Tibial nerve (tissue), 4 donors: ENCODE measurements at places on chromosomes 4 and X.

- no peak for DNase-seq
Measured at GRCh38 chr4:74311696-74312313, 3.5 kb downstream of the EPGN start.

- DNase-seq = no peak
Measured at GRCh38 chrX:68944211-68944610, 115.4 kb downstream of the EFNB1 start.

DNA sequence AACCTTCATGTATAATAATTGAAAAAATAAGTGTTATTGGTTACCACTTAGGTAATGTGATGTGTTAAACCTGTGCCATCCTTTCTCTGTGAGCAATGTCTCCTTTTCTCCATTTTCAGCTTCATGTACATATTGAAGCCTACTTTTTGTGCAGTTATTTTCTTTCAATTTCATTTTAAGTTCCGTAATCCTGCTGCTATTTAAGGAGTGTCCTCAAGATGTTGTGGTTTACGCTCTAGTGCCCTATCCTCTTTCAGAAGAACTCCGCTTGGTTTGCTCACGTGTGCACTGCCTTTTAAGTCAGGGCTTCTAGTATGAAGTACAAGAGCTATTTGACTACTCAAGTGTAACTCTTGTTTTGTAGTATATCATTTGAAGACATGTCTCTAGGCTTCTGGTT lies 2253.2 kb upstream of the TENM3 start:
- no peak for DNase-seq

DNA sequence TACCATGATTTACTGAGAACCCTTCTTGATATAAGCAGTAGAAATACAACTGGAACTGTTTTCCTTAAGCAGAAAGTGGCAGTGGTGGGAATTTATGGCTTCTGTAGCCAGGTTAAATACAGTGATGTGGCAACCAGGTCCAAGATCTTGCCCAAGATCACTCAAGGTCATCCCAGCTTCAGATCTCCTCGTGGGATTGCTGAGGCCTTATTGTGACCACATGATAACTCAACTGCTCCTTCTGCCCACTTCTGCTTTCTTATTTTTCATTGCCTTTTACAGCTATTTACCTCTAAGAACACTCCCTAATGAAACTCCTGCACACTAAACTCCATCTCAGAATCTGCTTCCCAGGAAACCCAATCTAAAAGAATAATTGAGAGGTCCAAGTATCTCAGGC lies 12.4 kb upstream of the CYBB start:
- no peak for DNase-seq

GRCh38 chr4:15653864-15654592 lies 1.1 kb downstream of the FBXL5 start:
- no peak for DNase-seq
